ENCODE measurements at places on chromosomes 4 and X.

- no peak for DNase-seq
Measured at GRCh38 chr4:185398618-185399017, 2.0 kb downstream of the ANKRD37 start.

GRCh38 chrX:119708936-119709335, 16.0 kb upstream of the SEPTIN6 start:
- DNase-seq, result no peak

- DNase-seq, result peak; percentile 82
Measured at GRCh38 chrX:153763989-153764755, at the start of gene PLXNB3. Gene PLXNB3 (plus strand): TSS chrX:153764249. CDS start chrX:153765536, 1,287 bp downstream.

DNA sequence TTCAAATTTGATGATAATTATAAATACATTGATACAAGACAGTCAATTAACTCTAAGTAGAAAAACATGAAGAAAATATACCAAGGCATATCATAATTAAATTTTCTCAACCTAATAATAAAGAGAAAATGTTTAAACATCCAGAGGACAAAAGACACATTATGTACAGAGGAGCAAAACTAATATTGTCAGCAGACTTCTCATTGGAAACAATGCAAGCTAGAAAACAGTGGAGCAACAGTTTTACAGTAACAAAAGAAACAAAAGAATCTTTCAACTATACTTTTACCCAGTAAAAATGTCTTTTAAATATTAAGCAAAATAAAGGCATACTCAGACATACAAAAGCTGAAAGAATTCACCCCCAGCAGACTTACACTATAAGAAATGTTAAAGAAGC, 238.0 kb downstream of the TMA16 start:
- DNase-seq, result no peak

GRCh38 chr4:7727749-7728148, 211.9 kb downstream of the AFAP1 start:
- DNase-seq, result no peak

DNA sequence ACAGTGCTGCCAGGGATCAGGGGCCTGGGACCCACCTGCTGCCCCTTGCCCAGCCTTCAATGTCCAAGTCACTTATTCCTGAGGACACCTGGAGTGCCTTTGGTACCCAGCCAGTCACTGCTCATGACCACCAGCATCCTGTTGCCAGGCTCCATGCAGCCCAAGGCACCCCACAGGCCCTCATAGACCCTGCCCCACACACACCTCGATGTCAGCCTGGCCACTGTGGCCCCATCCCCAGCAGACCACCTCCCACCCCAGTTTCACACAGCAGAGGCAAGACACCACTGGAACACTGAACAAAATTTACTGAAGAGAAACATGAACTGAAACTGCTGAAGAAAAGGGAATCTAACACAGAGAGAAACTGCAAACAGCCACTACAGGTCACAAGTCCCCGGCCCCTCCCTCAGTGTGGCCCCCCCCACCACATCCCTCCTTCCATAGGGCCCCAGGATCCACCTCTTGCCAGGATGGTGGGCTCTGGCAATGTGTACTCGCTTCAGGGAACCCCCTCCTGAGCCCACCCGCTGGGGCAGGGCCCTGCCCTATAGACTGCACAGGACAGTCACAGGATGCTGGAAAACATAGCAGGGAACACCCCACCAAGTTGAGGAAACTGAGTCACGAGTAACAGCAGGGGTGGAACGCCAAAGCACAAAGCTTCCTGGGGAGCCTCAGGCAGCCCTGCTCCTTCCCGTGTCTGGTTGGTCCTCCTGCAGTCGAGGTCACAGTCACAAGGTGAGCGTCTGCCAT, 5.2 kb downstream of the PNMA5 start:
- DNase-seq, result no peak

- DNase-seq, result no peak
Measured at GRCh38 chr4:74665346-74665745, 129.0 kb downstream of the BTC start.

DNA sequence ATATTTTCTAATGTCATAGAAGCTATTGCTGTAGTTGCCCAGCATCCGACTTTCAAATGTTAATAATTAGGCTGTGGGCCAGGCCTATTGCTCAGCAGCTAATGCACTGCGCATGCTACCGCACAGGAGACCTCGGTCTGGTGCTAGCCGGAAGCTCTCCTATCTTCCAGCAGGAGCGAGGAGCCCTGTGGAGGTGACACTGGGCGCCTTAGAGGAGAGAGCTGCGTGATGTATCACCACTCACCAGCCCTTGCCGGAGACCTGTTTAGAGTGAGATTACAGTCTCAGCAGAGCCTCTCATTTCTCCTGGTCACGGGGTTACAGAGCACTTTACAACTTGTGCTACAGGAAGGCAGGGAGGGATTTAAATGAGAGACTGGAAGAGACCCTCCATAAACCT, 31.1 kb upstream of the MID1IP1 start:
- peak; percentile 53 for DNase-seq

GRCh38 chr4:7753271-7753670, 186.4 kb downstream of the AFAP1 start:
- no peak for DNase-seq

- no peak for DNase-seq
Measured at GRCh38 chrX:107626481-107626880, 1.8 kb upstream of the PRPS1 start.

DNA sequence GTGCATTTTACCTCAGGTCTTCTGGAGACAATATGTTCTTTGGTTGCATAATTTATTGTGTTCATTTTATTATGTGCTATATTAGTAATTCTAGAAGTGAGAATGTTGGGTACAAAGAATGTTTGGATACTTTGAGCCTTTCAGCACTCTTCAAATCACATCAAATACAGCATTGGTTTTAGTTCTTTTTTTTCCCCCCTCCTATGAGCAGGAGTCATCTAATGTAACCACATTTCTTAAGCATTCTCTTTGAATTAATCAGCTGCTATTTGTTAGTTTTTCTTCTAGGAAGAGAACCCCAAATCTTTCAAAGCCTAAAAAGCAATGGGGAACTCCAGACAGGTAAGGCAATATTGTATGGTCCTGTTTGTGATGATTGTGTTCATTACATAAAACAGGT, 46.7 kb downstream of the ARL9 start:
- DNase-seq, result no peak

GRCh38 chr4:140152013-140152703, 1.8 kb downstream of the MAML3 start:
- DNase-seq, result no peak

- DNase-seq, result peak; percentile 39
Measured at GRCh38 chr4:3256230-3257102, 7.5 kb downstream of the MSANTD1 start.

- DNase-seq, result no peak
Measured at GRCh38 chr4:173192375-173193162, 24.0 kb downstream of the GALNT7 start.

DNA sequence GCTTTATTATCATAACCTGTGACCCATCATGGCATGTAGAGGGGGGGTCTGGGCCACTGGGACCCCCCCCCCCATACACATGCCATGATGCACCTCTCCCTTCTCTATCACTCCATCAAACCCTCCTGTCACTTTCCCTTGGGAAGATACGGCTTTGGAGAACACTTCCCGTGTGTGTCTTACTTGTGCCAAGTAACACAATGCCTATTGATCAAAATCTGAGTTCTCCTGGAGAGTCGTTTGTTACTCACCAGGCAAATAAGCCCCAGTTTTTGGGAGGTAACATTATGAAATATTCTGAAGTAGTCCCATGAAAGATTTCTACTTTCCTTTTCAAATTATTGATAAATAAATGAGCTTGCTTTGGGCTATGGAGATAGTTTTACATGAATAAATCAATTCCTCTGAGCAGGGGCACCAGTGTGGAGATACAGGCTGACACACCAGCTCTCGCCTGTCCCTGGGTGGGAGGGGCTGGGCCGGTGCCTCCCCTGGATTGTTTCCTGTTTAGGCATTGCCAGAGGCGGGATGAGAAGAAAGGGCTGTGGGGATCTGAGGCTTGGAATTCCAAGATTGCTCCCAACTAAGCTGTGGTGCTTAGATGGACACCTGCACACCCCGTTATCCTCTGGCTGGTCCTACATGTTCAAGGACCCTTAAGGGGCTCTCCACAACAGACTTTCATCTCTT, 63.2 kb upstream of the WWC2 start:
- DNase-seq, result peak; percentile 71

- no peak for DNase-seq
Measured at GRCh38 chr4:140071806-140072205, 82.2 kb downstream of the MAML3 start.

DNA sequence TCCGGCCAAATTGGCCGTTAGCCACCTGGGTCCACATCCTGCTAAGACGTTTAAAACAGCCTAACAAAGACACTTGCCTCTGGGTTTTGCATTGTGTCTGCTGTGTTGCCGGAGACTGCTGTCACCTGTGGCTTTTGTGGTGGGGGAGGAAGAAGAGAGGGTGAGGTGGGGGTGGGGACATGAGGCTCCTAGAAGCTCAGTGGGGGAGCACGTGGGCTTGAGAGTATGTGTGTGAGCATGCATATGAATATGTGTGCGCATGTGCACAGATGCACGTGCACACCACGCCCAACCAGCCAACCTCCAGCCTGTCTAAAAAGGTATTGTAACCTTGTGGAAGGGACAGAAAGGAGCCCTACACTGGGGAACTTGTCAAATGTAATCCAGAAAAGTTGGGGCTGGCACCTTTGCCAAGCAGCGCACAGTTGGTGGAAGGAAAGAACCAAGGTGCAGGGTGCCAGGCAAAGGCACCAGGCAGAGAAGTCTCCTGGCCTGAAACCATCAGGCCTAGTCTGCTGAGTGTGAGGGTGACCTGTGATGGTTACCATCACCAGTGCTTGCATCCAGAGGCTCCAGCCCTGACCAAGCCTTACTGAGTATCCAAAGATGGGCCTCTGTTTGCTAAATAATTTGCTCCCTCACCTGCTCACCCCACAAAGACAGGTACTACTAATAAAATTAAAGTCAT, 10.1 kb upstream of the SASH3 start:
- DNase-seq, result no peak

All from islet precursor cell (in vitro differentiated cells).